ENCODE measurements at places on chromosomes 3 and 15.

DNA sequence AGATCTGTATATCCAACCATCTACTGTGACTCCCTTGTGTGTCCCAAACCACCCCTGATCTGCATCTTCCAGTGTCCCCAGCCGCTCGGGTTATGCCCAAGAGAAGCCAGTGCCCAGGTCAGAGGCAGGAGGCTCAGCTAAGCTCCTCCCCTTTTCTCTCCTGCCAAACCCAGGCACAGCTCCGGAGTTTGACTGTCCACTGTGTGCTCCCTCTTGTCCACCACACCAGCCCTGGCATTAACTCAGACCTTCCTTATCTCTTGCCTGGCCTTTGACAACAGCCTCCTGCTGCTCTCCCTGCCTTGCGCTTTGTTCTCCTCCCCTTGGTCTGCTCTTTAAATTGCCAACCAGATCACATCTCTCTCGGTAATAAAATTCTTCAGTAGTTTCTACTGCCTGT lies 39.3 kb downstream of the DGKG start:
- no peak for DNase-seq

DNA sequence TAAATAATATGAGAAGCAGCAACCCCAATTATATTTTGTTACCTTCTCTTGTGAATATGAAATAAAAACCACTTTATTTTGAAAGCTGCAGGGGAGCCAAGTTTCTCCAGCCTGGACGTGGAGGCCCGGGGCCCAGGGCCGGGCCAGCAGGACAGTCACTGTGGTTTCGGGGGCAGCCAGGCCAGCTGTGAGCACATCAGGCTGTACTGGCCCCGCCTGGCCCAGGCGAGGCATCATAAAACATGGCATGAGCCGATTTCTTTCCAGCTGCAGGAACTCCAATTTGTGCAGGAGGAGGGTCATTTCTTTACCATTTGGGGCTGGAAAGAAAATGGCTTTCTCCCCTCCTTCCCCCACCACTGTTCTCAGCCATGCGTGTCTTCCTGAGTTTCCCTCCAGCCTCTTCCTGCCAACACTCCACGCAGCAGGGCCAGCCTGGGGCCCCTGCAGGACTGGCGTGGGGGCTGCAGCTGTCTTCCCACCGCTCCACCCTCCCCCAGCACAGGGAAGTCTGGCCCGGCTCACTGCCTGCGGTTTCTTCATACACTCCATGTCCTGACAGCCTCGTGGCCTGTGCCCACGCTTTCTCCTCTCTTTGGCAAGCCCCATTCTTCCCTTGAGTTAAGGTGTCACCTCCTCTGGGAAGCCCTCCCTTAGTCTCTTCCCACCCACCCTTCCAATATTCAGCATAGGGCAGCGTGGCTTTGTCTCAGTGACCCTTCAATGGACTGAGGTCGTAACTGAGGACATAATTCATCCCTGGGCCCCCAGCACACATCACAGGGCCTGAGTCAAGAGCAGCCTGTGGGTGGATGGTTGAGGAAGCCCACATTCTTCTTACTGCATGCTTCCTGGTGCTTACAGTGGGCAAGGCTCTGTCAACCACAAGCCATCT lies 135.8 kb downstream of the CHSY1 start:
- DNase-seq: no peak

GRCh38 chr3:81838457-81838856 lies 77.0 kb upstream of the GBE1 start:
- DNase-seq: no peak

DNA sequence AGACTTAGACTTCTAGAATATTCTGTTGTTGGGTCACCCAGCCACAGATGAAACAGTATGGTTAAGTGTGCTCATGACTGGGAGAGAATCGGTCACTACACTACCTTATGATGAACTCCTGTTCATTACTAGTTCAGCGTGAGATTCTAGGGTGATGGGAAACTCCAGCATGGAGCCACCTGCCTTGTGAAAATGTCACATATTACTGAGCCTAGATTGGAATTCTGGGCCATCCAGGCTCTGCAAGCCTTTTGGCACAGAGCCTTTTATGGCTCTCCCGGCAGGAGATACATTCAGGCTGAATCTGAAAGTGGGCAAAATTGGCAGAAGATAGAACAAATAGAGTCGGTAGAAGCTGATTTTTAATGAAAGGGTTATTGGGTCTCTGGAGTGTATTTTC lies 19.0 kb downstream of the NANOGP8 start:
- no peak for DNase-seq

DNA sequence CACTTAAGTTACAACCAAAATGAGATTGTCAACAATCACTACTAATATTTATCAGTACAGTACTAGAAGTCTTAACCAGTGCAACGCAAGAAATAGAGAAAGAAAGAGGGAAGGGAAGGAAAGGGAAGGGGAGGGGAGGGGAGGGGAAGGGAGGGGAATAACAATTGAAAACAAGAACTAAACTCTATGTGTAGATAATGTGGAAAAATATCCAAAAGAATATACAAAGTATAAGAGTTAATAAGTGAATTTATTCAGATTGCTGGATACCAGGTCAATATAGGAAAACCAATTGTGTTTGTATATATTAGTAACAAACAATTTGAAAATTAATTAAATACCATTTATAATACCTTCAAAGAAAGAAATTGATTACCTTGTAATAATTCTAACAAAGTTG lies 10.7 kb downstream of the ATP13A5 start:
- DNase-seq: no peak

DNA sequence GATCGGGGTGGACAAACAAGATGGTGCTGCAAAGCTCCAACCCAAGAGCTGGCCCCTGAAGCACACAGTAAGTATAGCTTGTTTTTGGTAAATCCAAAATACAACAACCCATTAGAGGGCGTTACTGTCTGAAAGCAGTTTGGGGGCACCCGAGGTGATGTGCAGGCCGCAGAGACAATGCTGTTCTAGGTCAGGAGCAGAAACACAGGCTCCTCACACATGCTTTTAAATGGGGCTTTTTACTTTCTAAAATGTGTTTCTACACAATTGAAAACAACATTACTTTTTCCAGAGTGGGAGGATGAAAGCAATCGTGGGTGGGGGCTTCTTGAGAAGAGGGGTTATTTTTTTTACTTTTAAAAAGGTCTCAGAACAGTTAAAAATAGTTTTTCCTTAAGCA lies 1029.3 kb upstream of the CFAP20DC start:
- no peak for DNase-seq

DNA sequence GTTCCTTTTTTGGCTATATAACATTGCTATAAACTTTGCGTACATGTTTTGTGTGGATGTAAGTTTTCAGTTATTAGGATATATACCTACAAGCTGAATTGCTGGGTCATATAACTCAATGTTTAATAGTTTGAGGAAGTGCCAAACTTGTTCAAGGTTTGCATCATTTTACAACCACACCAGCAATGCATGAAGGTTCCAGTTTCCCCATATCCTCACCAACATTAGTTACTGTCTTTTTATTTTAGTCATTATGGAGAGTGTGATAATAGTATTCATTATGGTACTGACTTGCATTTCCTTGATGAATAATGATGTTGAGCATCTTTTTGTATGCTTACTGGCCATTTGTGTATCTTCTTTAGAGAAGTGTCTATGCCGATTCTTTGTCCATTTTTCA lies 112.3 kb downstream of the NR1I2 start:
- no peak for DNase-seq
